ENCODE measurements at places on chromosomes 2 and 18. TPM values are rescaled to one million over a fixed set of nuclear protein-coding genes. Genes with fewer than 3 reads are reported as not detected.
A peak's percentile ranks its signal among the peaks of the same experiment; 100 is the strongest.

GRCh38 chr2:222668494-222669154 is 2.8 kb upstream of the MOGAT1 start:
- DNase-seq = no peak

GRCh38 chr18:29960539-29960938 is 1082.0 kb downstream of the DSC3 start:
- no peak for DNase-seq

GRCh38 chr18:45464619-45465018 is 150.7 kb upstream of the SLC14A2 start:
- no peak for DNase-seq

- DNase-seq = no peak
These were observed 240.1 kb downstream of the FAM210A start for GRCh38 chr18:13486284-13486683.

- no peak for DNase-seq
These were observed 9.4 kb upstream of the COLEC11 start for GRCh38 chr2:3585261-3586109.

- DNase-seq = no peak
These were observed 15.1 kb downstream of the COBLL1 start for GRCh38 chr2:164826293-164827243.

Gene IL1A
- 2.0 TPM for total RNA-seq

DNA sequence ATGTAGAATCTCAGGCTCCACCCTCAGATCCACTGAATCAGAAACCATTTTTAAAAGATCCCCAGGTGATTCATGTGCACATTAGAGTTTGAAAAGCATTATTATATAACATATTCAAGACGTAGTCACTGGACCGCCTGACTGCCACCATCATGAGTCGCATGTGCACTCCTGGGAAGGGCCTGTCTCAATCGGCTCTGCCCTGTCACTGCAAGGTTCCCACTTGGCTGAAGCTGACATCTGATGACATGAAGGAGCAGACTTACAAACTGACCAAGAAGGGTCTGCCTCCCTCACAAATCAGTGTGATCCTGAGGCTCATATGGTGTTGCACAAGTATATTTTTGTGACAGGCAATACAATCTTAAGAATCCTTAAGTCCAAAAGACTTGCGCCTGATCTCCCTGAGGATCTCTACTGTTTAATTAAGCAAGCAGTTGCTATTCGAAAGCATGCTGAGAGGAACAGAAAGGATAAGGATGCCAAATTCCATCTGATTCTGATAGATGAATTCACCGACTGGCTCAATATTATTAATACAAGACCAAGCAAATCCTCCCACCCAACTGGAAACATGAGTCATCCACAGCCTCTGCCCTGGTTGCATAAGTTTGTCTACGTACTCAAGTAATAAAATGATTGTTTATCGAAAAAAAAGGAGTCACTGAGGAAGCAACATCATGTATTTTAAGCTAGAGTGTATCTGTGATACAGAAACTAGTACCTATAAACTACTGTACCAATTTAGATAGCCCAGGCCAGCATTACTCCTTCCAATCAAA is 26.2 kb downstream of the ATAD2B start:
- no peak for DNase-seq

- DNase-seq = no peak
These were observed 471.9 kb upstream of the TNP1 start for GRCh38 chr2:217331523-217332416.

Gene GKN2
- total RNA-seq = not detected

Gene NPHP1
- total RNA-seq = 2.2 TPM

DNA sequence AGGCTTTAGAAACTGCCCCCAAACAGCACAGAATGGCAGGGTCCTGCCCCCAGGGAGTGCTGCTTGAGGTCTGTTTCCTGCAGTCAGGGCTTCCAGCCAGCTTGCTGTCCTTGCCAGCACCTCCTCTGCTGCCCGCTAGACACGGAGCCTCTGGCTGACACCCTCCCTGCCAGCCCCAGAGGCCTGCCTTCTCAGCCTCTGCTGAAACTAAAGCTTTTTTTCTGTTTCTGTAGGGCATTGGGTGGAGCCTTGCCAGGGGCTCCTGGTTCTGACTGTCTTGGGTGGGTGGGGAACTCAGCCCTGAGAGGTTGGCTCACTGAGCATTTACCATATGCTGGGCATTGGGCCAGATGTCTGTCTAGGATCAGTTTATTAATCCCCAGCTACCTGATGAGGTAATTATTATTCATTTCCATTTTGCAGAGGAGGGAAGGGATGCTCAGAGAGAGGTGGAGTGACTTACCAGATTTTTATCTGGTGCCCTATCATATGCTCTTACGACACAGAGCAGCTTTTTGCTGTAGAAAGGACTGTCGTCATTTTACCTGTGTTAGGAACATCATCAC is 35.4 kb downstream of the INPP4A start:
- peak; percentile 41 for DNase-seq

- no peak for DNase-seq
These were observed 186.7 kb downstream of the TDRD15 start for GRCh38 chr2:21310493-21310892.

- DNase-seq = no peak
These were observed 15.0 kb upstream of the METTL21A start for GRCh38 chr2:207640160-207640559.

Gene COL4A3
- not detected for total RNA-seq

Gene FAM228A
- not detected for total RNA-seq
